ENCODE measurements at places on chromosomes 13 and 19.

DNA sequence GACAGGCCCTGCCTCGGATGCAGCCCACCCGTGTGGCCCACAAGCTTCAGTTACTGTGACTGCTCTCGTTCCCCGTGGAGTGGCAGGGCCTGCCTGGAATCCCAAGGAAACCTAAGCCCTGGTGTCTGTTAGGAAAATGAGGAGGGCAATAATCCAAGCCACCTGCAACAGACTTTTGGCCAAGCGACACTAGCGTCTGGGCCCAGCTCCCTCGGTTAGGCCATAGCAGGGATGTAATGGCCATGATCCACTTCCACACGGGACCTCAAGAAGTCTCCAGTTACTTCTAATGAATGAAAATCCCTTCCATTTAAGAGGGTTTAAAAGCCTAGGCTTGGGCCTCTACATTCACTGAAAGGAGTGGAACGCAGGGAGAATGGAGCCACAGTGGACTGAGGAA lies 8.9 kb downstream of the ZC3H4 start:
- DNase-seq: no peak

- DNase-seq: no peak
Observed at GRCh38 chr13:111537843-111538499, 217.5 kb downstream of the TEX29 start.

GRCh38 chr13:106098778-106099177 lies 436.7 kb downstream of the EFNB2 start:
- DNase-seq: no peak

GRCh38 chr19:362683-363082 lies 18.1 kb upstream of the MIER2 start:
- DNase-seq: no peak

All from HTR-8/SVneo (cell line).